SK-MEL-5 (cell line): ENCODE measurements at places on chromosomes 12 and 14. TPM values are rescaled to one million over a fixed set of nuclear protein-coding genes. Genes with fewer than 3 reads are reported as not detected.

DNA sequence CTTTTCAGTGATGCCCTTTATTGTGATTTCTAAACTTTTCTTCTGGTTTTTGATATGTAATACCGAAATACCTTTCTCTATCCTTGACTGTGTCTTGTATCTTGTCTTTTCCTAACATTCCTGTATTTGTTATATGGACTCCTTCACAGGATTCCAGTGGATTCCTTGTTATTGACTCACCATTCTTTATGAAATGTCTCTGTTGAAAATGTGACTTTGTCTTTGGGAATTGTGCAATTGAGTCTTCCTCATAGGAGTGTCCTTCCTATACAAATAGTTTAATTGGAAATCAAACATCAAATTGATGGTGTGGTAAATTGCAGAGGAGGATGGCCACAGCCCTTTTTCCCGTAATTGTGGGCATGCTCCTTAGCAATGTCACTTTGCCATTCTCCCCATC lies 296.6 kb upstream of the KITLG start:
- no peak for DNase-seq

EPYC gene
- 0.87 and 1.0 TPM in 2 replicates for total RNA-seq

RFX4 gene
- not detected in 2 replicates for total RNA-seq

DNA sequence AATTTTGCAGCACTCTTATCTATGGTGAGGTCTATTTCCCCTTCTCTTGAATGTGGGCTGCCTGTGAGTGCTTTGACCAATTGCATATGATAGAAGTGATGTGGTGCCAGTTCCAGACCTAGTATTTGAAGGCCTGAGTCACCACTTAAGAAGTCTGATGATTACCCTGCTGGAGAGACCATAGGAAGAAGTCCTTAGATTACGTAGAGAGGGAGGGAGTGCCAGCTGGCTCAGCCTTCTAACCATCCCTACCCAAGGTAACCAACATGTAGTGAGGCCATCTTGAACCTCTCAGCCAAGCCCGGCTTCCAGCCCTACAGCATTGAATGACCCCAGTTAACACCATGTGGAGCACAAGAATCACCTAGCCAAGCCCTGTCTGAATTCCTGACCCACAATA lies 166.9 kb downstream of the NELL2 start:
- DNase-seq, result no peak

- no peak for DNase-seq
These were observed 2.0 kb downstream of the RIMBP2 start for GRCh38 chr12:130714091-130714590.

DNA sequence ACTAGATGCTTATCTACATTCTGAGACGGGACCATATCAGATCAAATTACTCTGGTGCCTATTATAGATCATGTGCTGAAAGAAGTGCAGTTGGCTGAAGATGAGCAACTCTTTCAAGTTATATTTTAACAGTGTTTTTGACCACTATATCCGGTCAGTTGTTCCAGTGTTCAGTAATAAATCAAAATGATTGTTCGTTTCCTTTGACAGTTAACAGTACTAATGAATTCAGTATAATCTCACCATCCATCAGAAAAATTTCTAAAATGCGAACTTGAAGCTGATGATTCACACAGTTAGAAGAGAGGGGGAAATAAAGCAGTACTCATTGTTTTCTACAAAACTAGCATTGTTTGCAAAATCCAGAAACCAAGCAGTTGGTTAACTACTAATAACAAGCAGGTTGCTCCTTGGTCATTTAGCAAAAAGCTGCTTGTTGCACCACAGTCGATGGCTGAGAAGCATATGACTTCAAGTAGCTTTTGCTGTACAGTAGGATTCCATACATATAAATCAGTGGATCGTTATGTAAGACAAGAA lies 2.3 kb downstream of the RPS6KA5 start:
- peak; percentile 25 for DNase-seq

CCDC197 gene
- not detected in 2 replicates for total RNA-seq

HHIPL1 gene
- 0.03 and 0.16 TPM in 2 replicates for total RNA-seq

DNA sequence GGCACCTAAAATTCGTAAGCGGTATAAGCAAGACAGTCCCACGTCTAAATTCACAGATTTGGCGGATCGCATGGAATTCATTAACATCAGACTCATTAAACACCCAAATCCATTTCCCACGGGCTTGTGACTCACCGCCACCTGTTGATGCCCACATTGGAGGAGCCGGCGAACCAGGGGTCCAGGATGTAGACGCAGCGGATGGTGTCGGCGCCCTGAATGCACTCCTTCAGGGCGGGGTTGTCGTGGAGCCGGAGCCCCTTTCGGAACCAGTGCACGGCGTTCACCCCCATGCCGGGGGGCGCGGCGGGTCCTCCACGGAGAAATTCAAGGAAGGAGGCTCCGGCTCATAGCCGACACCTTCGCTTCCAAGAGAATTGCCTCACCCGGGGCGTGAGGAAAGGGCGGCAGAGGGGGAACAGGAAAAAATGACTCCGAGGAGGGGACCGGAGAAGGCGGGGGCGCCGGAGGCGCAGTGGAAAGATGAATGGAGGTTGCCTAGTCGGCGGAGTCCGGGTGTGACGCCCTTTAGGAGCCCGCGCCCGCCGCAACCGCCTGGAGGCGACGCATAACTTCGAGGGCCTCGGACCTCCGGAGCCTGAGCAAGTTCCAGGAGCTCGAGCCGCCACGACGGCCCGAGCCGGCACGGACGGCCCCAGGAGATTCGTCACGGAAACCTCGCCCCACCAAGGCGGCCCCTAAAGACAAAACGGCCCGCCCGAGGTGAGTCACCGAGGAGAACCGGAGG lies 506 bp downstream of the CRY1 start:
- DNase-seq, result no peak

DNA sequence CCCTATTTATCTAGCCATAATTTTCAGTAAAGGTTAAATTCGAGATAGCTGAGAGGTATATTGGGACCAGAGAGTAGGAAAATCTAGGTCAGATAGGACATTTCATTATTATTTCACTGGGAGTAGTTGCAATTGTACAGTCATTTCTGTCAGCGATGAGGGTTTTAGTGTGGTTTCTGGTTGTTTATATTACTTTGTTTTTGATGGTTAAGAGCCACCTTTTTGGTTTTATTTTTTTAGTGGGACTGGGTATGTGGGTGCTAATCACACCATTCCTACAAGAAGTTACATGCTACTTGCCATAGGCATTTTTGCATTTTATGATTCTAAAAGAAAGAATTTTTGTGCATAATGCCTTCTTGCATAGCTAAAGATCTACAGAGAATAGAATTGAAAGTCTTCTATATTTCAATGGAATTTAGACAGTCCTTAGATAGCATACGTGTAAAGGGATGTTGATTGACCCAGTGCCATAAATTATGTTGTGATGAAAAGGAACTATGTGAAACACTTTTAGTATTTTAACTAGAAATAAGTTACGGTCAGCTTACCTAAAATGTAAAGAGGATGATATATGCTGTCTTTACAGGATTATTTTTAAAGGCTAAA lies 85.2 kb downstream of the KTN1 start:
- no peak for DNase-seq

- DNase-seq, result peak; percentile 51
These were observed 9.7 kb upstream of the ZDHHC22 start for GRCh38 chr14:77151245-77151644.

GRCh38 chr14:66600416-66600815 lies 92.5 kb downstream of the GPHN start:
- peak; percentile 97 for DNase-seq

BDKRB2 gene
- total RNA-seq, result not detected in 2 replicates

GRCh38 chr12:3218228-3219171 lies 141.3 kb downstream of the TSPAN9 start:
- DNase-seq, result no peak

TBK1 gene
- 57.2 and 64.0 TPM in 2 replicates for total RNA-seq

ADAM21 gene
- total RNA-seq, result not detected in 2 replicates

DNA sequence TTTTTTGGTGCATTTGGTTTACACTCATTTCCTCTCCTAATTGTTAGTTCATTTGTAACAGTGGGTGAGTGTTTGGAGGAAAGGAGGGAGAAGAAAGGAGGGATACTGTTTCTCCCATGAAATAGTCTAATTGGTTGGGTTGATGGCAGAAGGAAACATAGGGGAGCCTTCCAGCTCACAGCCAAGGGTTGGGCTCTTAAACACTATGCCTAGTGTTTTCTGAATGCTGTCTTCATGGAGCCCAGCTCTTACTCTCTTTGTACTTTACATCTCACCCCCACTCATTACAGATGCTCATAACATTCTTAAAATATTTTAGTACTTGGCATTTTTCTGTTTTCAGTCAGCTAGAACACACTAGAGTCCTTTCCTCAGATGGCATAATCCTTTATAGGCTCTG lies 38.2 kb downstream of the BAZ2A start:
- peak; percentile 20 for DNase-seq

DNA sequence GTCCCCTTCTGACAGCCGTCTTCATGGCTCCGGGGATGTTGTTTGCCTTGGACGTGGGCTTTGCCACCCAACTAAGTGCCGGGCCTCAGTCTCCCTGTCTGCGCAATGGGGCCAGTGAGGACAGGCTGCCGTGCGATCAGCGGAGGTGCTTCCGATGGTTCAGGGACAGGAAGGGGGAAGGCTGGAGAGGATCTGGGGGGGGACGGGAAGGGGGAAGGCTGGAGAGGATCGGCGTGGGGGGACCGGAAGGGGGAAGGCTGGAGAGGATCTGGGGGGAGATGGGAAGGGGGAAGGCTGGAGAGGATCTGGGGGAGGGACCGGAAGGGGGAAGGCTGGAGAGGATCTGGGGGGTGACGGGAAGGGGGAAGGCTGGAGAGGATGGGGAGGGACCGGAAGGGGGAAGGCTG lies 3.4 kb downstream of the MMP17 start:
- DNase-seq, result peak; percentile 51

NINJ2 gene
- 0.26 and 0.51 TPM in 2 replicates for total RNA-seq

GRCh38 chr12:56346675-56347074 lies 8.0 kb downstream of the IL23A start:
- peak; percentile 38 for DNase-seq

DNA sequence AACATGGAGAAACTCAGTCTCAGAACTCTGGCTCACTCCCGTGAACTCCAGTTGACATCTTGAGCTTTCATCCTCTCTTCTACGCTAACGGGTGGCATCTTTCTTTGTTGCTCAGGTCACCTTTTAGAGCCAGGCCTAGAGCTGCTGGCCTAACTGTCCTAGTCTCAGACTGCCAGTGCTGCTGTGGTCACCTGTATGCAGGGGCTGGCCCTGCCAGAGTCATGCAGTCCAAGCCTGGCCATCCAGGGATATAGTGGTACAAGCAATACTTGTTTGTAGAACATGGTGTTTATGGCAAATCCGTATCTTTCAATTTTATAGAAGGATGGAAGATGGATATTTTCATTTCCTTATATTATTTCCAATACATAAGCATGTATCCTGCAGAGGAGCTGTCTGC lies 117.2 kb downstream of the PELI2 start:
- DNase-seq, result no peak

GRCh38 chr12:6551496-6552139 lies 4.2 kb downstream of the IFFO1 start:
- DNase-seq, result no peak

DNA sequence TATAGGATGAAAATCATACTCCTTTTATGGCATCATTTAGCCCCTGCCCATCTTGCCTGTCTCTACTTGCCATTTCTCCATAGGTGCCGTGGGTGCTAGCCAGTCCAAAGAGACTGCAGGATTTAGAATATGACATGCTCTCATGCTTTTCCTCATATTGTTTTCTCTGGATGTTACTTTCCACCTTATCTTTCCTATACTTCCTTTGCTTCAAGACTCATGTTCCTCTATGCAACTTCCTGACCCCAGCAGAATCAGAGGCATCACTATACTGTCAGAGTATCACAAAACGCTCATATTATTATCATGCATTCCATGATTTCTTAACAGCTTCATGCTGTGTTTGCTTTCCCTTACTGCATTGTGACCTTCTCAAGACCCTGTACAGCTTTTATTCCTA lies 220.8 kb upstream of the ABCD2 start:
- no peak for DNase-seq

CYP46A1 gene
- not detected in 2 replicates for total RNA-seq
